NCI-H1048 (cell line): ENCODE measurements at places on chromosomes 12 and 14.

DNA sequence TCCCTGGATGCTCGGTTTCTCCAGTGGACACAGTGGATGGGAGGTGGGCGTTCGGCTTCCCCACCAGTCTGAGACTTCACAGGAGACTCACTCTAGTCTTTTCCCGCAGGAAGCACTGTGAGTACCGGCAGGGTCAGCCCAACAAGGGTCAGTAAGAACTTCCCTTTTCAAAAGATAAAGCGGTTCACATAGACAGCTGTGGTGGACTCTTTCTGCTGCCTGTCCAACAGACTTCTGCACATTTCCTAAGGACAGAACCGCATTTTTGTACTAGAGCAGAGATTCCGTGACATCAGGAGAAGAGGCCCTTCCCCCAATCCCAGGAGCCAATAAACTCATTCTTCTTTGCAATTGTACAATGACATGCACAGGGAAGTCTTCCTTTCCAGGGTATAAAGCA, 10.4 kb downstream of the LTBR start:
- DNase-seq, result no peak

GRCh38 chr12:66129934-66130266, 650 bp downstream of the LLPH start:
- no peak for DNase-seq

GRCh38 chr12:4168036-4168435, 105.5 kb upstream of the CCND2 start:
- DNase-seq, result no peak

DNA sequence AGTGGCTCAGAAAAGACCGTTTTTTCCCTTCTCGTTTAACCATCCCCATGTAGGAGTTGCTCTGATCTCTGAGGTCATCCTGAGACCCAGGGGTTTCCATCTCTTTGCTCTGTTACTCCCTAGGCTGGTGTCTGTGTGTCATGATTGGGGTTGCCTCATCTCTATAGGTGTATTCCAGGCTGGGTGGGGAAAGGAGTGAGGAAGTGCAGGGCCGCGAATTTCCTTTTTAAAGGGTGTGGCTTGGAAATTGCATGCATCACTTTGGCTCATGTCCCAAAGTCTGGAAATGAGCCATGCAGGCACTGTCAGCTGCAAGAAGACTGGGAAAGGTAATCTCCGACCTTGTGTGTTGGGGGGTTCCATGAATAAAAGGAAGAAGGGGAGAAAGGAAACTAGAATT, 201.9 kb downstream of the AACS start:
- no peak for DNase-seq

DNA sequence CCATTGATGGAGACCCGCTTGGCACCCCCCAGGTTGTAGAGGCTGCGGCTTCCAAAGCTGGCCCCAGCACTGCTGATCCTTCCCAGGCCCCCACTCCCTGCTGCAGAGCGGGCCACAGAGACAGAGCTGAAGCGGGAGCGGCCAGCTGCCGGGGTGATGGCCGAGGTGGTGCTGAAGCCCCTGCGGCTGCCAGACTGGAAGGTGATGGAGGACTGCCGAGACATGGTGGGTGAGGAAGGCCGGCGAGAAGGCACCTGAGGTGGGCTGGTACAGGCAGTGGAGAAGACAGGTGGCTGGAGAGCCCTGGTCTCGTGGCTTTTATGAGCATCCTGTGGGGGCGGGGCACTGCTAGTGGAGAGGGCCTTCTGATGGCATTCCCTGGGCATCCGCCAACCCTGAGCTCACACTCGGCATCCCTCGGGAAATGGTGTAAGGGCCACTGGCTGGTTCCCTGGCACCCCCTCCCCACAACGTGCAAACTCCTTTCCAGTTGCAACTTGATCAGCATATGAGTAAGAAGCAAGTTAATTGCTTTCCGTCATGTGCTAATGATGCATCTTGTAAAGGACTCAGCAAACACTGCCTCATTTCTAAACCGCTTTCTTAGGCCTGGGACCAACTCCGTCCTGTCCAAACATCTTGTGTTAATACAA, at the start of gene KRT75:
TSS of gene KRT75 (minus strand) at position 291 of the 653 bp plus-strand sequence. CDS start at position 224, 67 bp downstream.
- DNase-seq, result no peak

DNA sequence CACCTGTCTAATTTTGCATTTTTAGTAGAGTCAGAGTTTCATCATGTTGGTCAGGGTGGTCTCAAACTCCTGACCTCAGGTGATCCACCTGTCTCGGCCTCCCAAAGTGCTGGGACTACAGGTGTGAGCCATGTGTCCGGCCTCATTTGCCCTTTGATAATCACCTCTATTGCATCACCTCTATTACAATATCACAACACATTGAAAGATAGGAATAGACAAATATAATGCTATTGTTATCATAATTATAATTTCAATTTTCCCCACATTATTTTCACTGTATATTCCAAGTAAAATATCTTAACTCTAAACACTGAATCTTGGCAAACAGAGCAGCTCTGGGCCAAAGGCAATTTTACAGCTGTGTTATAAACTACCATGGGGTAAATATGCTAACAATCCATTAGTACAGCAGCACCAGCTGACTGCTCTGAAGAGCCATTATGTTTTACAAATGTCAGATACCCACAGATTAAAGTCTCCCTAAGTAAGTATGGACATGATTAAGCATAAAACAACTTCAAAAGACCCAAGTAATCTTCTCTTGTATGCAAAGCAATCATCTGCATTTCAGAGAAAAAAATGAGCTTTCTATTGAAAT, 173.2 kb downstream of the MED13L start:
- DNase-seq, result no peak

GRCh38 chr14:59919570-59920377, at the start of gene LRRC9:
Gene LRRC9 (plus strand): TSS chr14:59920144.
- no peak for DNase-seq

DNA sequence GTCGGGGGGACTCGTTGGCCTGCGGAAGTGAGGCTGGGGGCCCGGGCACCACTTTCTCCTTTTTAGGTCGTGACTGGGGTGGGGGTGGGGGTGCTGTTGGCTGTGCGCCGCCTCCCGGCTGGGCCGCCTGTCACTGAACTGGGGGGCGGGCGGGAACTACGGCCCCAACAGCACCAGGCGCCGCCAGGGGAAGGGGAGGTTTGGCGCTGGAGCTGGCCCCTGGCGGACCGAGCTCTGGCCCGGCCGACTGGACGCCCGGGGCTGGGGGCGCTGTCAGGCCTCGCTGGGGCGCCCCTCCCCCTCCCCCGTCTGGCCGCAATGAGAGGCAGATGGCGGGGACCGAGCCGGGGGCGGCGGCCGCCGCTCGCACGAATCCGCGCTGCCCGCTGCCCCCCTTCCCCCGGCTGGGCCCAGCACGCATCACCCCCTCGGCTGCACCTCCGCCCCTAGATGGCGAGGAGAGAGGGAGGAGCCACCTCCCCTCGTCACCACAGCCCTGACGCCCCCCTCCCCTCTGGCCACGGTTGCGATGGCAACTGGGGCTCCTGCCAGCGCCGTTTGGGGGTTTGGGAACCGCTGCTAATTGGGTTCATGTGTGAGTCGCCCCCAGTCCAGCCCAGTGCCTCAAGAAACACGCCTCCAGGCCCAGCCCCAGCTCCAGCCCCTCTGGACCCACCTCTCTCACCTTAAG, 723 bp downstream of the NFATC4 start:
- DNase-seq, result no peak

DNA sequence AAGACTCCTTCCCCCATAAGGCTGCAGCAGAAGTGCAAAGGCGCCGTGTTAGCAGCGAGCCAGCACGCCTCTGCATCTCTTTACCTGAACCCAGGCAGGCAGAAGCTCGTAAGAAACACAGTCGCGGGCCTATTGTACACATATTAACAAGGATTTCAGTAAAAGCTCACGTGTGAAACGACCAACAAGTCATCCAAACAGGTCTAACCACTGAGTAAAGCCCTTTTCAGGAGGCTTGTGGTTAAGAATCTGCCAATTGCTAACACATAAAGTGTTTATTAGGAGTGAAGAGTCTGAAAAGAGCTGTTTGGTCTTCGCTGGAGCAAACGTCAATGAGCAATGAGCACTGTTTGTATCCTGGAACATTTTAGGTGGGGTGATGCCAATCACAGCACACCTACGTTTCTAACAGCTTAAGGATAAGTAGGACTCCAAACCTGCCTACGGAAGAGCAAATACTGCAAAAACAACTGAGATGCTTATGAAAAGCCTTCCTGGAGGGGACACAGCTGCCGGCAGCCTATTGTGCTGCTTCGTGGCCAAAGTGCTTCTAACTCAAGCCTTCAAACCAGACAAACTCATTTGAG, 43.1 kb downstream of the PRKAB1 start:
- DNase-seq, result no peak

- DNase-seq, result no peak
Observed at GRCh38 chr12:79422060-79422812, 268.5 kb downstream of the PAWR start.

DNA sequence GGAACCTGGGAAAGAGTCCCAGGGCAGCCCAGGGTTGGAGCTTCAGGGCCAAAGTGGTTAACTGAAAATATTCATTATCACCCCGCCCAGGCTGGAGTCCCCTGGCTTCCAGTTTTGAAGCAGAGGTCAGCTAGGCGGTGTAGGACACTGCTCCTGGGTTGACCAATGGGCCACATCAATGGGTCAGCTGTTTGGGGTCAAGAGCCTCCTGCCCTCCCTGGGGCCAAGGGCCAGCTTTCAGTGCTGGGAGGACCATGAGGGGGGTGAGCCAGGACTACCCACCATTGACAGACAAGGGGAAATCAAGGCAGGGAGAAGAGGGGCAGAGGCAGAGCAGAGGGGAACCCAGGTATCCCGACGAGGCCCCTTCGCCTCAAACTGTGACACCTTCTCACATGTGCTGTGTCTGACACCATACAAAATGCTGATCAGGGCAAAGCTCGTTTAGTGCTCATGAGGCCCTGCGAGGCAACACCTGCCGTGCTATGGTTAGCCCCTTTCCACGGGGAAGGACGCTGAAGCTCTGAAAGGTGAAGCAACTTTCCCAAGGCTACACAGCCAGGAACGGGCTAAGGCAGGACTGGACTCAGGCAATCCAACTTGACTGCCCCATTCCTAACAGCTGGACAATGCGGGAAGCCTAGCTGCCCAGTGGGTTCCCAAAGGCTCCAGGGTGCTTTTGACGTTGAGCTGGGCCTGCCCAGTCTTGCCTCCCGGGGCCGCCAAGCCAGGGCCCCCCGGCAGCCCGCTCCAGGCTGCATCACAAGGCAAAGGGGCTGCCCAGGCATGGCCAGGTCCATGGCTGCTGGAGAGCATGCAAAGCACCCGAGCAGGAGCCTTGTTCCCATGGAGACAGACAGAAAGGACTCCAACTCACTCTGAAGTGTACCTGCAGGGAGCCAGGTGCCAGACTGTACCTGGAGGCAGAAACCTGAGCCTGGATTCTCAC, 2.0 kb downstream of the SYNE3 start:
- DNase-seq, result no peak

- no peak for DNase-seq
Observed at GRCh38 chr14:103696466-103697071, 18.7 kb downstream of the XRCC3 start.

DNA sequence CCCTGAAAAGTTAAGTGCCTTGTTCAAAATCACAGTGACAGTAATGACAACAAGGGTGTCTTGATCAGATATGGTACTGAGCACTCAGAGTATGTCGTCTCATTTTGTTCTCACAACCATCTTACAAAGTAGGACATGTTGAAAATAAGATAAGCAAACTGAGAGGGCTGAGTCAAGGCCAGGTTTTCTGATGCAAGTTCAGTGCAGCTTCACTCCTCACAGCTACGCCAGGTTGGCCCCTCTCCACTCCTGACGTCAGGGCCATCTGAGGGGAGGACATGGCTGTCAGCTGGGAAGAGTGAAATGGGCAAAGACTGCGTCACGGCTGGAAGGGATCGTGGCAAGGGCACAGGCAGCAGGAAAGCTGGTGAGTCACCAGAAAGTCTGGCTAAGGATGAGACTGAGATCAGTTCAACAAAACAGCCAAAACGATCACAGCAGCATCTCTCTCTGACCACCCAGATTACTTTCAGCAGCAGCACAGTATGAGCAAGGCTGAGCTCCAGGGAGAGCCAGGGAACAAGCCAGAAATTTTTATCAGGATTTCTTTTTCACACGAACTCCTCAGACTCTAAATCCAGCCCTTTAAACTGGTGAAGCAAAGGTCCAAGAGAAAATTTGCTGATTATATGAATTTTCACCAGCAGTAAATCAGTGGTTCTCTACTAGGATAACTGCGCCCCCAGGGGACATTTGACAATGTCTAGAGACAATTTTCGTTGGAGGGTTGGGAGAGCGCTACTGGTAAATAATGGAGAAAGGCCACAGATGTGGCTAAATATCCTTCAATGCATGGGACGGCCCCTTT, 297.9 kb upstream of the AMIGO2 start:
- DNase-seq, result no peak

GRCh38 chr12:50057896-50058670, 687 bp downstream of the ASIC1 start:
- no peak for DNase-seq

GRCh38 chr12:97167598-97167997, 260.5 kb downstream of the NEDD1 start:
- DNase-seq, result no peak
